ENCODE measurements at places on chromosomes 11 and 22. TPM values are rescaled to one million over a fixed set of nuclear protein-coding genes. Genes with fewer than 3 reads are reported as not detected.

GLYATL2 gene
- not detected for total RNA-seq

OR6A2 gene
- total RNA-seq, result 0.26 TPM

SERHL2 gene
- 2.0 TPM for total RNA-seq

OR4A16 gene
- total RNA-seq, result not detected

SYT12 gene
- total RNA-seq, result 5.5 TPM

SAC3D1 gene
- total RNA-seq, result 4.9 TPM

C11orf87 gene
- not detected for total RNA-seq

GRAP2 gene
- 3.6 TPM for total RNA-seq

GLYATL1 gene
- not detected for total RNA-seq

SLCO2B1 gene
- 144 TPM for total RNA-seq

TBX1 gene
- 2.3 TPM for total RNA-seq

KCNJ11 gene
- total RNA-seq, result 1.3 TPM

DEPDC7 gene
- total RNA-seq, result 2.6 TPM

H19 gene
- total RNA-seq, result 318 TPM

DUSP8 gene
- 9.4 TPM for total RNA-seq

QSER1 gene
- 34.3 TPM for total RNA-seq

HIC2 gene
- 5.4 TPM for total RNA-seq

CD59 gene
- total RNA-seq, result 881 TPM

VPREB1 gene
- not detected for total RNA-seq

All from aorta (tissue), 5 donors.